Vagina (tissue), 2 donors: ENCODE measurements at places on chromosomes 5 and 9. TPM values are rescaled to one million over a fixed set of nuclear protein-coding genes. Genes with fewer than 3 reads are reported as not detected.

- peak within 1 kb of the TSS; percentile 83 for H3K27ac ChIP-seq
- peak within 1 kb of the TSS; percentile 63 for H3K4me3 ChIP-seq
- no peaks in the 10 kb centered on the region for H3K36me3 ChIP-seq
- no peak for DNase-seq
- no peaks in the 10 kb centered on the region for H3K4me1 ChIP-seq
- no peaks in the 10 kb centered on the region for H3K27me3 ChIP-seq
Measured at GRCh38 chr9:214648-215493, at the start of gene DOCK8. TSS of gene DOCK8 (plus strand) at chr9:214865. CDS start at chr9:214977, 112 bp downstream.

DNA sequence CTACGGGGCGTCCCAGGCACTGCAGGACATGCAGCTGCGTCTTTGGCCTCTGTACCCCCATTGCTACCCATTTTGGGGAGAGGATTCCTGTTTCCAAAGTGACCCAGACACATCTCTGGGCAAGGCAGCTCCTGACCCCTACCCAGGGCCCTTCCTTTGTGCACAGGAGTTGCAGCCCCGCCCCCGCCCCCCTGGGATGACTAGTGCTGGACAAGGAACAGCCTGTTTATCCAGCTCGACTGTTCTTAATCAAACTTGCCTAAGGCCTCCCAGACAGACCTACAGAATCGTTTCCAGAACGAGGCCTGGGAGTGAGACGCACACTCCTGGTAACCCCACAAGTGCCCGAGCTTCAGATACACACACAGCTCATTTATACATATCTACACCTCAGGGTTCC is 13.2 kb downstream of the DIPK1B start:
- no peak for DNase-seq
- no peaks in the 10 kb centered on the region for H3K27me3 ChIP-seq
- H3K27ac ChIP-seq = no peak overlapping the region
- H3K4me3 ChIP-seq = peak overlapping the region; percentile 76
- H3K36me3 ChIP-seq = peaks cover 36% of the 10 kb centered on the region
- H3K4me1 ChIP-seq = peaks cover 62% of the 10 kb centered on the region

DNA sequence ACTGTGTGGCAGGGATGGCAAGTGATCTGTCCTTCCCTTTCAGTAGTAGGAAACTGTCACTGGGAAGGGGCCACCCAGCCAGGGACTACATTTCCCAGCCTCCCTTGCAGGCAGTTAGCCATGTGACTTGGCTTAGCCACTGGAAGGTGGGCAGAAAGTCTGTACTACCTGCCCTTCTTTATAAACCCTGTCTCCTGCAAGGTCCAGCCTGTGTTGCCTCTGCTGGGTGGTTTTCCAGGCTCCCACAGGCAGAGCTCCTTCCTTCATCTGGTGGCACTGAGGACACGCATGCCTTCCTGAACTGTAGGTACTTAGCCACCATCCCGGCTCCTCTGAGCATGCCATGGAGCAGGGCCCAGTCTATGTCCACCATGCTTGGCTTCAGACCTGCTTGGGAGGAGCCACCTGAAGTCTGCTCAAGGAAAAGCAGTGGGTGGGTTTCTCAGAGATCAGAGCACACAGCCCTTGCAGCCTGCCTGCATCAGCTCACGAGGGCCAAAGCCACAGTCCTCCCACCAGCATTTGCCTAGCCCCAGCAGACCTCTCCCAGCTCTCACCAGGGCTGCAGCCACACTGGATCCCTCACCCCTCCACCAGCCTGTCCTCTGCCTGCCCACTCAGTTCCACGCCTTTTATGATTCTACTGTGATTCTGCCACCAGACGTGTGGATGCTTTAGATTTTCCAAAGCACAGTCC is 16.7 kb upstream of the SLC25A51 start:
- H3K4me3 ChIP-seq = no peak overlapping the region
- no peak overlapping the region for H3K27ac ChIP-seq
- no peaks in the 10 kb centered on the region for H3K27me3 ChIP-seq
- no peaks in the 10 kb centered on the region for H3K36me3 ChIP-seq
- H3K4me1 ChIP-seq = peaks cover 11% of the 10 kb centered on the region

DNA sequence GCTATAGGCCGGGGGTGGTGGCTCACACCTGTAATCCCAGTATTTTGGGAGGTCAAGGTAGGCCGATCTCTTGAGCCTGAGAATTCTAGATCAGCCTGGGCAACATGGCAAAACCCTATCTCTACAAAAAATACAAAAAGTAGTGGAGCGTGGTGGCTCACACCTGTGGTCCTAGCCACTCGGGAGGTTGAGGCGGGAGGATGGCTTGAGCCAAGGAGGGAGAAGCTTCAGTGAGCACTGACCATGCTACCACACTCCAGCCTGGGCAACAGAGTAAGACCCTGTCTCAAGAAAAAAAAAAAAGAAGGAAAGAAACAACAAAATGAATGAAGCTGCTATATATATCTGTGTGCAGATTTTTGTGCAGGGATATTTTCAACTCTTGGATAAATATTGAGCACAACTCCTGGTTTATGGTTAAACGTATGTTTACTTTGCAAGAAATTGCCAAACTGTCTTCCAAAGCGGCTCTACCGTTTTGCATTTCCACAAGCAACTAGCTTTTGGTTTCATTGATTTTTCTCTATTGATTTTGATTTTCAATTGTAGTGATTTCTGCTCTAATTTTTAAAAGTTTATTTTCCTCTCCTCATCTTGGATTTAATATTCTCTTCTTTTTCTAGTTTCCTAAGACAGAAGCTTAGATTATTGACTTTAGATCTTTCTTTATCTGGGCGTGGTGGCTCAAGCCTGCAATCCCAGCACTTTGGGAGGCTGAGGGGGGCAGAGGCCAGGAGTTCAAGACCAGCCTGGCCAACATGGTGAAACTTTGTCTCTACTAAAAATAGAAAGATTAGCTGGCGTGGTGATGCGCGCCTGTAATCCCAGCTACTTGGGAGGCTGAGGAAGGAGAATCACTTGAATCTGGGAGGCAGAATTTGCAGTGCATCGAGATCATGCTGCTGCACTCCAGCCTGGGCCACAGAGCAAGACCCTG is 49.2 kb downstream of the SPIN1 start:
- H3K4me1 ChIP-seq = no peaks in the 10 kb centered on the region
- no peak overlapping the region for H3K27ac ChIP-seq
- H3K4me3 ChIP-seq = no peak overlapping the region
- peaks cover 20% of the 10 kb centered on the region for H3K36me3 ChIP-seq
- DNase-seq = no peak

DNA sequence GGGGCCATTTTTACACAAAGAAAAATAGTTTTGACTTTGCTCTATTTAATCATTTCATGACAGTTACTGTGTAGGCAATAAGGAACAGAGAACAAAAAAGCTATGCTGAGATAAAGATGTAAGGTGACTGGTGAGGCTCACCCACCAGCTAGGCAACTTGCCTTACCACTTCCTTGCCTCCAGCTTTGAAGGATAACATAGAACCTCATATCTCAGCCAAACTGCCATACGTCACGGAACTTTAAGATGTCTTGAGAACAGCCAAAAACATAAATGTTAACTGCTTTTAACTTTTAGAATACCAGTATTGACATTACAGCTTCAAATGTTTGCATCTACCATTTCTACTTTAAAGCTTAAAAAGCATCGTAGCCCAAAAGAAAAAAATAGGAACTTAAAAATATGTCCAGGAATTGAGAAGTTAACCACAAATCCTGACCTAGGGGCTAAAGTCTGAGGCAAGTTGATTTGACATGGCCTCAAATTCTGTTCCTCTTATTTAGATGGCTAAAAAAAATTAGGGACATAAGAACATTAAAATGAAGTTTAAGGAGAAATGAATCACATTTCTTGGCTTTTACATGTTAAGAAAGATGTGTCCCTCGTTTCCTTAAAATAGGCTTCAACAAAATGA is 7.7 kb upstream of the GCNT4 start:
- no peak overlapping the region for H3K4me3 ChIP-seq
- no peak for DNase-seq
- no peaks in the 10 kb centered on the region for H3K27me3 ChIP-seq
- peaks cover under 1% of the 10 kb centered on the region for H3K4me1 ChIP-seq

DNA sequence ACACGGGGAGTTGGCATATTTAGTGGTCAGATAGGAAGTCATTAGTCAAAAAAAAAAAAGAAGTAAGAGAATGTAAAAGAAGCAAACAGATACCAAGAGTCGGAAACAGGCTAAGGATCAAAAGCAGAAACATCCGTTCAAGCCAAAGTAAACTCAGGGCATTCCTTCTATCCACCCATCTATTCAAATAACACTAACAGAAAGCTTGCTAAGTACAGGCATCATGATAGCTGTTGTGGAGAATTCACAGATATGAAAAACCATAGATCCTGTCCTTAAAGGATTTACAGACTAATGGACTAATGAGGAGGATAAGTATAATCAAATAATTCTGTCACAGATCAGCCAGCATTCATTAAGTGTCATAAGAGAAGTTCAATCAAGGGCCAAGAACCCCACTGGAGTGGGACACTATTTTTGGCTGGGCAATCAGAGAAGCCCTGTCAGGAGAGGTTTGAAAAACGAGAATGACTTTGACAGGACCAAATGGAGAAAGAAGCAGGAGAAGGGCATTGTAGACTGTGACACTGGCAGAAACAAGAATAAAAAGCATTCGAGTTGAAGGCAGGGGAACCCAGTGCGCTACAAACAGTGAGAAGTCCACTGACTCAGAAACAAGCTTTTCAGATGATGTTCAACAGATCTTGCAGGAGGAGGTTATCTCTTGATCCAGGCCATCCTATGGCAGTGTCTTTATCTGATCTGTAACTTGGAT is 154.2 kb upstream of the TSLP start:
- H3K4me3 ChIP-seq = no peak overlapping the region
- DNase-seq = no peak
- no peaks in the 10 kb centered on the region for H3K36me3 ChIP-seq
- no peak overlapping the region for H3K27ac ChIP-seq
- peaks cover 19% of the 10 kb centered on the region for H3K4me1 ChIP-seq
- H3K27me3 ChIP-seq = no peaks in the 10 kb centered on the region

DNA sequence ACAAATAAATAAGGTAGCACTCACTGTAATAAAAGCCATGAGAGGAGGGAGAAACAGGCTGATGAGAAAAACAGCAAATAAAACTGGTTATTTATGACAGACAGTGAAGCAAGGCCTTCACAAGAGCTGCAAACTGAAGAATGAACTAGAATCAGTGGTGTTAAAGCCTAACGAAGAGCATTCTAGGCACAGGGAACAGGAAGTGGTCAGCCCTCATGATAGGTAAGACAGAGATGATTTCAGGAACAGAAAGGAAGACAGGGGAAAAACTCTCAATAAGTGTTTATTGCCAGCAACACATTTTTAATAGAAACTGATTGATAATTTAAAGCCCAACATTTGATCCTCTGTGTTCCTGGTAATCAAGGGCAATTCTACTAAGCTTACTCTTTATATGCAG is 124.5 kb downstream of the EDIL3 start:
- no peaks in the 10 kb centered on the region for H3K27me3 ChIP-seq
- DNase-seq = no peak
- no peaks in the 10 kb centered on the region for H3K36me3 ChIP-seq
- no peak overlapping the region for H3K27ac ChIP-seq

DNA sequence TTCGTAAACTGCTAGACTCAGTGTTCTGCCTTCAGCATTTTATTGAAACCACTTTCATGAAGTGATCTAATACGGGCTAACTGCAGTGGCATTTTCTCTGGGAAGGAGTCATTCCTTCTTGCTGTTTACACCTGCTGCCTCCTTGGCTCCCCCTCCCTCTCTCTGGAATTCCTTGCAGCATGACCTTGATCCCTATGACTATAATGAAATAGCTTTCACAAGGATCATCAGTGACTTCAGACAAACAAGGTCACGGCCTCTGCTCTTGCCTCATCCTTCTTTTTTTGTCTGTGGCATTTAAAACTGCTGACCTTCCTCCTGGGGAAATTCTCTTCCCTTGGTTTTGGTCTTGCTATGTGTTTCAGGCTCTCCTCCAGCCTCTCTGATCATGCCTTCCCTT is 90.2 kb downstream of the ZNF462 start:
- H3K27me3 ChIP-seq = no peaks in the 10 kb centered on the region
- H3K36me3 ChIP-seq = peaks cover 9% of the 10 kb centered on the region
- H3K27ac ChIP-seq = no peak overlapping the region
- no peak for DNase-seq
- no peak overlapping the region for H3K4me3 ChIP-seq

DNA sequence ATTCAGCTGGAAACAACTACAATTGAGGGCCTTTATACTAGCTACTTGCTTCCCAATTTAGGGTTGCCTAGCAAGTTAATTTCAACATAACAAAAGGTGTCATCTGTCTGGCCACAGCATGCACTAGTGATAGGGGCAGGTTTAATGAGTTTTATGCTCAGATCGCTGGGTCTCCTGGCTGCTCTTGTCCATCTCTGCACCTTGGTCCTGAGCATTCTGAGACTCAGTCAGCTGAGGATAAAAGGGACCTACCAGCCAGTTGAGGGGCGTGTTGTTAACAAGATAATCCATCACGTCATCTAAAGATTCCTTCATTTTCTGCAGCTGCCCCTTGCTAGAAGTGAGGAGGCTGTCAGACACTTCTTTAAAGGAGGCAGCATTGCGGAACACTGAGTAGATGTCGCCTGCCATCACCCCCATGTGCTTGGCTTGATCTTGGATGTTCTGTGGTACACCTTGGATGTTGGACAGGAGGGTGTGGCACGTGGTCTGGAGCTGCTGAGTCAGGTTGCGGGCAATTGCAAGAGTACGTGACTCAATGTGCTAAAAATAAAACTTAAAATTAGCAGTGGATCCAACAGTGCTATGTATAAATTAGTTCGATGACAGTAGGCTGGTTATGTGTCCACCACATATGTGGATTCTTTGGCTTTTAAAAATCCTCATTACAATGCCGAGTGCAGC is 11.0 kb downstream of the PLIN2 start:
- H3K4me1 ChIP-seq = peaks cover 22% of the 10 kb centered on the region
- no peaks in the 10 kb centered on the region for H3K27me3 ChIP-seq
- H3K27ac ChIP-seq = peak overlapping the region; percentile 20
- no peaks in the 10 kb centered on the region for H3K36me3 ChIP-seq
- no peak for DNase-seq

DNA sequence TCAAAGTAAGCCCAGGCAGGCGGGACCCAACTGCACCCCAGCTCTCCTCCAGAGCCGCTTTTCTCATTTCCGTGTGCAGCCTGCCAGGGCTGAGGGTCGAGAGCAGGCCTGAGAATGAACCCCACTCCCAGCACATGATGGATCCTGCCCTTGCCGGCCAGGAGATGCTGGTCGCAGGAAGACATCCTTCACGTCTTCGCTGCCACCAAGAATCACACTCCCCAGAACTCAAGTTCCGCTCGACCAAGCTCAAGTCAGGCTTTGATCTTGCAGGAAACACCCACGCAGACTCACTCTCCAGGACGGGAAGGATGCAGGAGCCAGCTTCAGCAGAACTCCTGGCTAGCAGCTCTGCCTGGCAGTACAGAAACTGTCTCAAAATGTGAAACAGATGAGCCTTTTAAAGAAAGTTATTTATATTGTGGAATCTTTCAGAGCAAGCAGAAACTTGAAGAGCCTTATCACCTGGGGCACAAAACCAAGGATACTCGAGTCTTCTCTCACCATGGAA is 102.4 kb downstream of the ROR2 start:
- H3K36me3 ChIP-seq = no peaks in the 10 kb centered on the region
- H3K27me3 ChIP-seq = no peaks in the 10 kb centered on the region
- H3K4me1 ChIP-seq = peaks cover 43% of the 10 kb centered on the region
- H3K27ac ChIP-seq = peak overlapping the region; percentile 27
- H3K4me3 ChIP-seq = no peak overlapping the region
- DNase-seq = no peak

GRCh38 chr9:130701059-130702022 is 7.8 kb downstream of the EXOSC2 start:
- H3K27ac ChIP-seq = peak overlapping the region; percentile 33
- H3K27me3 ChIP-seq = no peaks in the 10 kb centered on the region
- H3K4me3 ChIP-seq = no peak overlapping the region
- H3K36me3 ChIP-seq = peaks cover 2% of the 10 kb centered on the region
- DNase-seq = no peak

Gene SLC4A9
- 0.25 TPM for total RNA-seq

Gene C9
- total RNA-seq = not detected

Gene ARL10
- 9.8 TPM for total RNA-seq

Gene PCDHGB3
- total RNA-seq = 5.4 TPM

Gene GZMA
- total RNA-seq = 1.2 TPM

Gene FBP2
- not detected for total RNA-seq
